GM20000 (cell line): ENCODE measurements at places on chromosomes 6 and 20.

DNA sequence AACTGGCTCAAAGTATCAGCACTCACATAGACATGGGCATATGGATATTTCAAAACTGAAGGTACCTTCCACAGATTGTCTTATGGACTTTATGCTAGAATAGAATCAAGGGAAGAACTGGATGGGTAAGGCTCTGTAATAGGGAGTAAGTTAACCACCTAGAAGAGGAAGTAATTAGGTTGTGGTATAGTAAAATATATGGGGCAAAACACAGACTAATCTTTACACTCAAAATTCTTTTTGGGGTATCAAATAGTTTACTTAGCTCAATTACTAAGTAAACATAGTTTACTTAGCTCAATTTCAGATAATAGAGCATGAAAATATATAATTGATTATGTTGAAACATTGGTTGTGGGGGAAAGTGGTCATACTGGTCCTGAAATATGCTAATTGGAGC lies 94.2 kb upstream of the ATXN1 start:
- no peak for DNase-seq

DNA sequence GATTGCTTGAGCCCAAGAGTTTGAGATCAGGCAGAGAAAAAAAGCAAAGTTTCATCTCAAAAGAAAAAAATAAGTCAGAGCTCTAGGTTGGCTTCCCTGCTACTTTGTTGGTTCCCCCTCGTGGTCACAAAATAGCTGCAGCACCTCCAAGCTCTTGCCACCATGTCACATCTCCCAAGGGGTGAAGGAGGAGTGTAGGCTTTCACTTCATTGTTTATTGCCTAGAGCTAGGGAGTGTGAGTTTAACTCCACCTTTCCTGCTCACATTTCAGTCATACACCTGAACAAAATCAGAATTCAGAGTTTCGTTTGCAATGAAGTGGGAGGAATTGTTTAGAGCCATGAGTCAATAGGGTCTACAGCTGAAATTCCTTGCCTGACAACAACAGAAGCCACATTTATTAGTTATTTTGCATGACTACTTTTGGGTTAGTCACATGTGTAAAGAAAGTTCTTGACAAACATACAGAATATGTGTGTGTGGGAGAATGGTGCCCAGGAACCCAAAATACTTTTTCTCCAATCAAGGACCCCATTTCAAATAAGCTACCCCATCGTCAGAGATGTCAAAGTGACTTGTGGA lies 56.2 kb upstream of the UFL1 start:
- DNase-seq = no peak

- no peak for DNase-seq
Observed at GRCh38 chr20:46485431-46485830, 27.9 kb downstream of the ZNF334 start.

- no peak for DNase-seq
Observed at GRCh38 chr6:17703256-17703694, 3.5 kb downstream of the NUP153 start.

DNA sequence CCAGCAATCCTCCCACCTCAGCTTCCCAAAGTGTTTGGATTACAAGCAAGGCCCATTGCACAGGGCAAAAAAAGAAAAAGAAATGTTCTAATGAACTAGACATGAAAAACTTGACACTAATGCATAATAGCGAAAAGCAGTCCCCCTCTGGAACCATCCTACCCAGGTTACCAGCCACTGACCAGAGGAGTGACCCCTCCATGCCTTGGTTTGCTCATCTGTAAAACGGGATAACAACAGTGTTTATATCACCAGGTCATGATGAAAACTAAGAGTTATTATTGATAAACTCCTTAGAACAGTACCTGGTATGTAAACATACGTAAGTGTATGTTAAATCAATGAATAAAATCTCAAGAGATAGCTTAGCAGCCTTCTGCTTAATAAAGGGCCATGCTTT lies 3.3 kb upstream of the NHSL1 start:
- DNase-seq = no peak

GRCh38 chr6:122184401-122184827 lies 215.0 kb upstream of the HSF2 start:
- DNase-seq = no peak

- no peak for DNase-seq
Observed at GRCh38 chr20:18628330-18628920, 40.6 kb downstream of the DTD1 start.

DNA sequence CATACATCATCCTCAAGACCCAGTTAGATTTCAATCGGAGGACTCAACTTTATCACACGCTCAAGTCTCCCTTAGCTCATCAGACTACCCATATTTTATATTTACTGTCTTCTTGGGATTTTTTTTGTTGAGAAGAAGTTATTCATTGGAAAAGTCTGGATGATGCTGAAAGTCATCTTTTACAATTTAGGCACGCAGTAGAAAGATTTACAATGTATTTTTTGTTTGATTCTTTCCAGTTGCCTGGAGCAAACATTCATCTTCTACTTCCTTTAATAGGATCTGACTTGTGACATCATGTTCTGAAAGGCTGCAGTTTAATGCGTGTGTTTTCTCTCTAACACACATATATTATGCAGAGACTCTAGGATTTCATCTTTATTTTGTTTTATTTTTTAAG lies 235.7 kb downstream of the DOK5 start:
- DNase-seq = no peak

- no peak for DNase-seq
Observed at GRCh38 chr6:87364602-87365252, 20.1 kb downstream of the C6orf163 start.

DNA sequence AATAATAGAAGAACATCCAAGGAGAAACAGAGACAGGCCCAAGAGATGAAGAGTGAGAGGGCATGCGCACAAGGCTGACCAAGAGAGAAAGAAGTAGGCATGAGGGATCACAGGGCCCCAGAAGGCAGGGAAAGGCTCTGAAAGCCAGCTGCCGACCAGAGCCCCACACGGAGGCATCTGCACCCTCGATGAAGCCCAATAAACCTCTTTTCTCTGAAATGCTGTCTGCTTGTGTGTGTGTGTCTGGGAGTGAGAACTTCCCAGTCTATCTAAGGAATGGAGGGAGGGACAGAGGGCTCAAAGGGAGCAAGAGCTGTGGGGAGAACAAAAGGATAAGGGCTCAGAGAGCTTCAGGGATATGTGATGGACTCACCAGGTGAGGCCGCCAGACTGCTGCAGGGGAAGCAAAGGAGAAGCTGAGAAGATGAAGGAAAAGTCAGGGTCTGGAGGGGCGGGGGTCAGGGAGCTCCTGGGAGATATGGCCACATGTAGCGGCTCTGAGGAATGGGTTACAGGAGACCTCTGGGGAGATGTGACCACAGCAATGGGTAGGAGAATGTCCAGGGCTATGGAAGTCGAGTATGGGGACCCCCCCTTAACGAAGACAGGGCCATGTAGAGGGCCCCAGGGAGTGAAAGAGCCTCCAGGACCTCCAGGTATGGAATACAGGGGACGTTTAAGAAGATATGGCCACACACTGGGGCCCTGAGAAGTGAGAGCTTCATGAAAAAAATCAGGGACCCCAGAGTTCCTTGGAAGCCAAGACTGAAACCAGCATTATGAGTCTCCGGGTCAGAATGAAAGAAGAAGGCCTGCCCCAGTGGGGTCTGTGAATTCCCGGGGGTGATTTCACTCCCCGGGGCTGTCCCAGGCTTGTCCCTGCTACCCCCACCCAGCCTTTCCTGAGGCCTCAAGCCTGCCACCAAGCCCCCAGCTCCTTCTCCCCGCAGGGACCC lies 981 bp upstream of the TNF start:
- DNase-seq = peak; percentile 17

DNA sequence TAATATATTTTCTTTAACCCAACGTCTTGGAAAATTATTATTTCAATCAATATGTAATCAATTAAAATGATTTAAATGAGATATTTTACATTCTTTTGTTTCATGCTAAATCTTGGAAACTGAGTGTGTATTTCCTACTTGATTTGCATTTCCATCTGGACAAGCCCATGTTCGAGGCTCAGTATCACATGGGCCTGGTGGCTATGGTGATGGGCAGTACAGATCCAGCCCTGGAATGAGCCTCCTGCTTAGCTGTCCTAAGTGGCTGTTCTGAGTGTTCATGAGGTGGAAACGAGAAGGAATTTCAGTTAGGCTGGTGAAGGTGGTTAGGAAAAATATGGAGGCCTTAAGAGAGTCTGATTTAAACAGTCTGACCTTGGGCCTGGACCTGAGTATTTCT lies 73.0 kb upstream of the ATXN1 start:
- DNase-seq = no peak

DNA sequence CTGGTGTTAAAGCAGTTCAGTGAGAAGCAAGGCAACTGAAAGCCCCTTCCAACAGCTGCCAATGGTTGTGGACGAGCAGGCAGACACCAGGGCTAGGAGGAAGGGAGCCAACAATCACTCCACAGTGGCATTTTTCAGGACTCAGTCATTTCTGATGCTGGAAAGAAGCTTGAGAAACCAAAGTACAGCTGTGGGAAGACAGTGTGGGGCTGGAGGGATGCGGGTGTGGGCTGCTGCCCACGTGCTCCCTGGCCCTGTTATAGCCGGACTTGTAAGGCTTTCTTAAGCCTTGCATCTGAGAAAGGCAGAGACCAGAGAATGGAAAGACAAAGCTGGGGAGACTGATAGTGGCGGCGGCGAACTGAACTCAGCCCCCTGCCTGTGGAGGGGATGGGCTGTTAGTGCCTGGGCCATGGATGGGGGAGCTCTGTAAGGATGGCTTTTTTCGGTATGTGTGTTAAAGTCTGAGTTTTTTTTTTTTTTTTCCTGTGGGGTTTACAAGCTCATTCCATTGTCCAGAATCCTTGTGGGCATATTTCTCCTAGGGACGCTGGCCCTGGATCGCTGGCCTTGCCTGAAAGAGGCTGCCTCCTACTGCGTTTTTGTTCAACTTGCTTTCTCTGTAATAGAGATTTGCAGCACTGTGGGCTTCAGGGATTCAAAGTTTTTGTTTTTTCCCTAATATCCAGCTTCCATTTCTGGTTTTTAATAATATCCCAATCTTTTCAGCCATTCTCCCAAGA lies 91.7 kb downstream of the GJA10 start:
- no peak for DNase-seq

- DNase-seq = no peak
Observed at GRCh38 chr6:141261016-141261671, 871.6 kb upstream of the GJE1 start.

DNA sequence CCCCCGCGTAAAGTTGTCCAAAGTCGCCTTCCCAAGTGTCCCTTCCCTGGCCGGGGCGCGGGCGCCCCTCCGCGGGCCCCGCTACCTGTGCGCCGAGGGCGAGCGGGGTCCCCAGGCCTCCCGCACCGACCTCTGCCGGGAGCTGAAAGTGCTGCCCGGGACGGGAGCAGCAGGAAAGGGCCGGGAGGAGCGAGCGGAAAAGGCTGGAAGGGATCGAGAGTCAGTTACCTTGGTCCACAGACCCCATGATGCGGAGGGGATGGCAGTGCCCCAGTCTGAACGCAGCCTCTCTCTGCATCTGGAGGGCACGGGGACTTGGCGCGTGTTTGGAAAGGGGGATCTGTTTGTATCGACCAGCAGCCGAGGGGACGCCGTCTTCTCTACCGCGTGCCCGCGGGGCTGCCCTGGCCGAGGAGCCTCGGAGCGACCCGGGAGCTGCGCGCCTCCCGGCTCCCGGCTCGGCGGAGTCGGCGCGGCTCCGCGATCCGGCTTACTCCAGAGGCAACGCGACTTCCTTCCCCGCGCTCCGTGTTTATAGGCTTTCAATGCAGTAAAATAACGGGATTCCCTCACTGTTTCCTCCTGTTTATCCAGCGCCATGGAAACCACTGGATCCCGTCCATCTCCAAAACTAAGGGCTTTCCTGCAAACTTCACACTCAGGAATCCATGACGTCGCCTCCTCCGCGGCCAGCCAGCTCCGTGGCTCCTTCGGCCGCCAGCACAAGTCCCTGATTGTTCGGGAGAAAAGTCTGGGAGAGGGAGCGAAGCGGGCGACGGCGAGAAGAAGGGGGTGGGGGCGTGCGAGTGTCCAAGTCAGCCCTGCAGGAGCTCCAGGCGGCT lies 20.0 kb upstream of the NFATC2 start:
- peak; percentile 50 for DNase-seq

- DNase-seq = no peak
Observed at GRCh38 chr6:63759605-63760105, 124.1 kb downstream of the PHF3 start.

DNA sequence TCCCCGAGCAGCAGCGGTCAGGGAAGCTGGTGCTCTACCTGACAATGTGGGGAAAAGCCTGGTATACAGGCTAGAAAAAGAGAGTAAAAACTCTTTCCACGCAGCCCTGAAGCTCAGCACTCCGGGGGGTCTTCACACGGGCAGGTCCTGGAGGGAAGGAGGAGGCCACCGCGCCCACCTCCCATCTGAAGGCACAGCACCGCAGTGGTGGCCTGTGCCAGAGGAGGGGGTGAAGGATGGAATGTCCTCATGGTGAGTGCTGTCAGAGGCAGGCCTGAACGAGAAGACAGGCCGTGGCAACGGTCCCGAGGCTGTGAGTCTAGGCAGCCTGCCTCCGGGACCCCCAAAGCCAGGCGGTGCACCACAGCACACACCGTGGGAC lies 5.8 kb downstream of the SLC2A4RG start:
- peak; percentile 28 for DNase-seq

DNA sequence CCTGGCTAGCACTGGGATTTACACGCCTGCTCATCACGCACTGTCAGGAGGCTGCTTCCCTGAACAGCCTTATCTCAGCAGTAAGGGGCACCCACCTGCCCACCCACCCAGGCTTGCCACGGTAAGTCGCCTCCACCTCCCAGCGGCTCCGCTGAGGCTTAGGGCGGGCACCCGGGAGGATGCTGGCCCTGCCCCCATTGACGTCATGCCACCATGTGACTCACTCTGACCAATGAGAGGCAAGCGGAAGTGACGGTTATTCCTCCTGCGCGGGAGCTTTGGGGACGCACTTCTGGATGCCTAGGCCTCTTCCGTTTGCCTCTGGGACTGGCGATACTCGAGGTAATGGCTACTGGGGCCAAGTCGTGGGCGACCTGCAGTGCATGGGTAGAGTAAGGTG lies 256.8 kb downstream of the QKI start:
- DNase-seq = no peak

DNA sequence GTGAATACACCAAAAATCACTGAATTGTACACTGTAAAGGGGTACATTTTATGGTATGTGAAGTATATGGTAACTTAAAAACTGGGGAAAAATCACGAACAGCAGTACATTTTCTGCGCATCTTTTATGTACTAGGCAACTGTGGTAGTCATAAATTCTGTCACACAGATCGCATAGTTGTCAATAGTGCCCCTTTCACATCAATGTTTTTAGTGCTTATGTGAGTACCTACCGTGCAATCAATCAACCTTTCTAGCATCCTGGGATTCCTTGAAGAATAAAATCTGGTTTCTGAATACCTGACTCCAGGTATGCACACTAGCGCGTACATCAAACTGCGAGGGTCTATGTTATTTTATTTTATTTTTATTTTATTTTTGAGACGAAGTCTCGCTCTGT lies 637 bp upstream of the RPF2 start:
- DNase-seq = no peak

DNA sequence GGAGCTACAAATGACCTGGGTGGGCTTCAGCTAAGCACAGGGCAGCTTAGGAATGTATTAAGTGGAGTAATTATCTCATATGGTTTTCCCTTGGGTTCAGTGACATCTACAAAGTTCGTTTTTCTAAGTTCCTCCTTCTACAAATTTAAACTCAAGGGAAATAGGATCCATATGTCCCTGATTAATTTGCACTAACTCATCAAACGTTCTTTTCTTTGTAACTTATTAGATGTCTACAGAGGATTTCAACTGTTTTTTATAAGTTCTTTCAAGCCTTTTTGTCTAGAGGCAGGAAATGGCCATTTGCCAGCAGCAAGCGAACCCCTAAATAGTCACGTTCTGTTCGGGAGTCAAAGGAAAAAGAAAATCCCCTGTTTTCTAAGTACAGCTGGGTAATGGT lies 1060.3 kb downstream of the KIF16B start:
- DNase-seq = no peak

GRCh38 chr6:79570129-79571029 lies 33.1 kb upstream of the LCA5 start:
- peak; percentile 27 for DNase-seq

GRCh38 chr6:13767121-13767808 lies 47.1 kb downstream of the MCUR1 start:
- DNase-seq = peak; percentile 46
